ENCODE measurements at places on chromosomes 6 and 20.

GRCh38 chr6:87482366-87482765, 9.6 kb downstream of the SLC35A1 start:
- no peak for DNase-seq

- no peak for DNase-seq
Measured at GRCh38 chr6:25431306-25431974, 152.3 kb downstream of the CARMIL1 start.

DNA sequence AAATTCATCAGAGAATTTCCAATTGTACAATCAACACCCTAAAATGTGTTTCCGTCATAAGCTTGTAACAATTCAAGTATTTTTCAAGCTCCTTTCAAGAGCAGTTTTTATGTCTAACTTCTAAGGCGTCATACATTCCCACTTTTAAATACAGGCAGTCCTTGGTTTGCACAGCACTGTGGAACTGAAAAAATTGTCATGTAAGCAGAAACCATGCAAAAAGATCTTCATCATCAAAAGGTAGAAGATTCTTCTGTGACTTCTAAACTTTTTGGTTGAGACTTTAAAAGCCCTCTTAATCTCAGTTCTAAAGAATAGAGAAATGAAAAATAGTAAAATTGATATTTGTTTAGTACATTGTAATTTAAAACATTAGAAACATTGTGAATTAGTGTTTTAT, 315.6 kb downstream of the TPBG start:
- DNase-seq: no peak

DNA sequence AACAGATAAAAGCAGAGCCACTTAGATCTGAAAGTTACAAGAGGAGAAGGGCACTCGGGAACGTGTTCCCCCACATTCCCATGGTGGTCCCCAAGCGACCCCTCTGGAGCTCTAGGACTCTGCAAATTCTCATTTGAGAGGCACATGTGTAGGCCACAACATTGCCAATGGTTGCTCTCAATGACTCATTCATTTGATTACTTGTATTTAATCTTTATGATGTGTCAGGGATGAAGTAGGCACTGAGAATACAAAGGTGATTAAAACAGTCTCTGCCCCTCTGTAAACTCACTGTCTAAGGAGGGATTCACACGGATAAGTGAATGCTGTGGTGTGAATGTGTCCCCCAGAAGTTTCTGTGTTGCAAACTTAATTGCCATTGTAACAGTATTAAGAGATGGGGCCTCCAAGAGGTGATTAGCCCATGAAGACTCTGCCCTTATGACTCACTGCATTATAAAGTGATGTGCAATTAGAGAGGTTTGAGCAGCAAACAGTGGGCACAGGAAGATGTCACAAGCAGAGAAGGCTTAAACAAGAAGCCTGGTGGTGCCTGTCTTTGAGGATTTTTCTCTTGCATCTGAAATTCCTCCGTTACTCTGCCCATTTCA, 34.0 kb upstream of the TRAM2 start:
- DNase-seq: no peak

DNA sequence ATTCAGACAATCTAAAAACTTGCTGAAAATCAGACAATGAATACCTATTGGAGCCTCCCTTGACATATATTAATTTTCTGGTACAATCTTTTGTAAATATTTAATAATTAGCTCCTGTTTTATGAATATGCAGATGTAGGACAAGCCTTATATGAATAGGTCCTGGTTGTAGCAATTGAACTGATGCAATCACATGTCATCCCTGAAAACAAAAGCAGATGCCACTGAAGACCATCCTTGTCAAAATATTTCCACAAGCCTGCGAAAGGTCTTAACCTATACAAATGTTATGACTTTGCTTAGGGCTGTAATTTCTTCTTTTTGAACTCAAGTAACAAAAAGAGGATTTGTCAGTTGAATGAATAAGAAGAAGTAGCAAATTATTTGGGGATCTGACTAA, 722.1 kb downstream of the EYS start:
- DNase-seq: no peak

DNA sequence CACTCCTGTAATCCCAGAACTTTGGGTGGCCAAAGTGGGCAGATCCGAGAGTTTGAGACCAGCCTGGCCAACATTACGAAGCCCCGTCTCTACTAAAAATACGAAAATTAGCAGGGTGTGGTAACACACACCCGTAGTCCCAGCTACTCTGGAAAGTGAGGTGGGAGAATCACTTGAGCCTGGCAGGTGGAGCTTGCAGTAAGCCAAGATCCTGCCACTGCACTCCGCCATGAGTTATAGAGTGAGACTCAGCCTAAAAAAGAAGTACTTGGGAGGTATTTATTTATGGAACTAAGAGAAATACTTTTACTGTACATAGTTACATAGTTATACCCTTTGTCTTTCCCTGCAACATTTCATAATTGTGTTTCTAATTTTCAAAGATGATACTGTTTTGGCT, 67.8 kb downstream of the SMAP1 start:
- DNase-seq: no peak

DNA sequence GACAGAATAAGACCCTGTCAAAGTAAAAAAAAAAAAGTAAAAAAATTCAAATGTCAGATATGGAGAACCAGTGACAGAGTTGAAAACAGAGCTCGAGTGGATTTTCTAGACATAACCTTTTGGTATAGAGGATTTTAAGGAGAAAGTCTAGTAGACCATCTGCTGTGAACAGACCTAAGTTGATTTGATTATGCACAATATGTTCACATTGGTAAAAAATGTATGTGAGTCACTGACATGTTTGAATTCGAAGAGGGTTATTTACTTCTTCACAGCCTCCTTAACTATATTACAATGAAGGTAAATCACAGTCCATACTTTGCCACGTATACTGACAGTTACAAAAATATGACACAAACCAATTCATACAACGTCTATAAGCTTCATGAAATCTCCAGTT, 7.4 kb downstream of the TINAG start:
- no peak for DNase-seq

DNA sequence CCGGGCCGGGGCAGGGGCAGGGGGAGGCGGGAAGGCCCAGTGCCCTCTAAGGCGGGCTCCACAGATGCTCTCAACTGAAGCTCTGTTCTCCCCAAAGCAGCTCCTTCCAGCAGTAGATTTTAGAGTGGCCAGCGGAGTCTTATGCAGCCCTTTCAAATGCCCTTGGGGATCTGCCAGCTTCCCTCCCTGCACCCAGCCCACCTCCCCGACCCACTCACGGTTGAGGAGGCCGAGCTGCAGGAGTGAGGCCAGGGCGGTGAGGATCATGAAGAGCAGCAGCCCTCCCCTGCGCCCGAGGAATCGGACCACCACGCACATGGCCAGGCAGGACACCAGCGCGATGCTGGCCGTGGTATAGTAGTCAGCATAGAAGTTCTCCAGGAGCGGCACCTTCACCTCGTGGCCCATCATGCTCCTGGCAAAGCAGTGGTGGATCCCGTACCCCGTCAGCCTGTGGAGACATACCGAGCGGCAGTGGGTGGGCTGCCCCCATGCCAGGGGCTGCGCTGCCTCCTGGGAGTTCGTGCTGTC, 28.0 kb downstream of the PSMG4 start:
- peak; percentile 1 for DNase-seq

DNA sequence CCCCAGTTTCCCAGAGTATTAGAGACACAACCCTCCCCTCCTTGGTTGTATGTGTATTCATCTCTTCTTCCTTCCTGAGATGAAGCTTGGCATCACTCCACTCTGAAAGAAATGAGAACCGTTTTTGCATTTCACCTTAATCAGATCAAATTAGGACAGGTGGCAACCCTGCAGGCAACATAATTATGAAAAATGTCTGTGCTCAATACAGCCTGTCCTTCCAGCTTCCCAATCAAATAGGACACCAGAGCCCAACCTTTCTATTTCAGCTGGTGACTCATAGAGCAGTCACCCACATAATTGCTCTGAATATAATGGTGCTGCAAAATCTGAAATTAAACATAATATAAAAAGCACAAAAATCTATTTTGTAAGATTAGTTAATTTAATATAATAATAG, 310.2 kb upstream of the AGPAT4 start:
- DNase-seq: no peak

DNA sequence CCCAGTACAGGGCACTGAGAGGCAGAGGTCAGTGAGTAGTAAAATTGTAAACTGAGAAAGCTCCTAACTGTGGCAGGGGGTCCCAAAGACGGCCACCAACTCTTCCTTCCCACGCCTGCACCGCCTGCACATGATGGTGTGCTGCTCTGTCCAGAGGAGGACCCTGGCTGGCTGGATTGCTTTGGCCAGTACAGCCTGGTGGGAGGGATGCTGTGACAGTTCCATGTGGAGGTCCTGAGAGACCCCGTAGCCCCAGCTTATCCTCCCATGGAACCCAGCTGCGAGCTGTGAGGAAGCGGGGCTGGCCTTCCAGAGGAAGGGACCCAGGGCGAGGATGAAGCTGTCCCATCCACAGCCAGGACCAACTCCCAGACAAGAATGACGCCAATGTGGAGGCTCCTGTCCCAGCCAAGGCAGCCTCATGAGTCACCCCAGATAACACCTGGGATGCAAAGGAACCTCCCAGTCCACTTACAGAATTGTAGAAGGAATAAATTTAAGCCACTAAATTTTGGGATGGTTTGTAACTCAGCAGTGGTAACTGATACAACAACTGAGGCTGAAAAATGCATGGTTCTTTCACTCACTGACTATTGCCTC, 2.0 kb upstream of the ACSS1 start:
- DNase-seq: no peak

DNA sequence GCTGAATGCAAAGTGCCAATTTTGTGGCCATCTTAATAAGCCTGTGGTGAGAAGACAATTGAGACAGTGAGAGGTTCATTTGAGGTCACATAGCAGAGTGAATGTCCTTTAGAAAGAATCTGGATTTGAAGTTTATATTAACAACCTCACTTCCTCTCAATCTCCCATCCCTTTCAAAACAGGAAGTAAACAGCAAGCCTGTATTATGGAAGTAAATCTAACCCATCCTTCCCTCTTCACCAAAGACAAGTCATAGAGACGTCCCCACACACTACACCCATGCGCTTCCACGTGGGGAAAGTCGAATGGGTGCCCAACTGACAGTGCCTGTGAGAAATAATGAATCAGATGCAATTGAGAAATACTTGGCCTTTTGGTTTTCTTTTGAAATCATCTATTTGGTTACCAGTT, 28.8 kb upstream of the CCND3 start:
- no peak for DNase-seq

GRCh38 chr20:17158701-17159100, 68.1 kb upstream of the PCSK2 start:
- DNase-seq: no peak

DNA sequence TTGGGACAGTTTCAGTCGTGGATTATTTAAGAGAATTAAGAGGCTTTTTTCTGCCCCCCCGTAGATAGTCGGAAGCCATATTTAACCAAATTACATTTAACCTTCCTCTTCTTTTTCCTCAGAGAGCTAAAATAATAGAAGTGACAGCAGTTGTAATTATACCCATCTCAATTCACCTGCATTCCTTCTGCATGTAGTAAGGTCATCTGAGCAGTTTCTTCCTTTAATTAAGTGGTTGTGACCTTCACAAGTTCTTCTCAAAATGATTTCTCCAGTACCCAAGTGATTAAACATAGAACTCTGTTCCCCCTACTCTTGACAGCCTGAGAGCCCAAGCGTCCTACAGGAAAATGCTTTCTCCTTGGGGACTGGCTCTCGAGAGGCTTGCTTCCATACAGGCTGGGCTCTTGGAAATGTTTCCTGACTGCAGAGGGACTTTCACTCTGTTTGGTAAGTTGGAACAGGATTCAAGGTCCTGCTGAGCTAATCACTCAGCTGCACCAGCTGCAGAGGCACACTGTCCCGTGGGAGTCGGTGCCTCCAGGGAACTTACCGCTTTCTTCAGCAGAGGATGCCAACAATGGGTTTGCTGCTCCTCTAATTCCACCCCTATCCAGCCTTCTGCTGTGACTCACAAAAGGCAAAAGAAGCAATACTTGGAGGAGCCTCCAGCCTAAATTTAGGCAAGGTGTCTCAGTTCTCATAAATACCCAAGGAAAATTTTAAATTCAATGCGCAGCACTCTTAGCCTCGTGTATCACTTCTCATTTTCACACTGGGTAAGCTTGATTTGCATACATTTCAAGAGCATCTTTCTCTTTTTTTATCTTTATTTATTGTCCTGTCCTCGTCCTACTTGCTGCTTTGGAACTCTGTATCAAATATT, 414.9 kb downstream of the KIF16B start:
- no peak for DNase-seq

- no peak for DNase-seq
Measured at GRCh38 chr6:52595000-52595795, 18.3 kb upstream of the TRAM2 start.

GRCh38 chr6:166305562-166306117, 2.6 kb downstream of the PRR18 start:
- DNase-seq: no peak

- no peak for DNase-seq
Measured at GRCh38 chr6:43740321-43740960, 29.6 kb upstream of the VEGFA start.

DNA sequence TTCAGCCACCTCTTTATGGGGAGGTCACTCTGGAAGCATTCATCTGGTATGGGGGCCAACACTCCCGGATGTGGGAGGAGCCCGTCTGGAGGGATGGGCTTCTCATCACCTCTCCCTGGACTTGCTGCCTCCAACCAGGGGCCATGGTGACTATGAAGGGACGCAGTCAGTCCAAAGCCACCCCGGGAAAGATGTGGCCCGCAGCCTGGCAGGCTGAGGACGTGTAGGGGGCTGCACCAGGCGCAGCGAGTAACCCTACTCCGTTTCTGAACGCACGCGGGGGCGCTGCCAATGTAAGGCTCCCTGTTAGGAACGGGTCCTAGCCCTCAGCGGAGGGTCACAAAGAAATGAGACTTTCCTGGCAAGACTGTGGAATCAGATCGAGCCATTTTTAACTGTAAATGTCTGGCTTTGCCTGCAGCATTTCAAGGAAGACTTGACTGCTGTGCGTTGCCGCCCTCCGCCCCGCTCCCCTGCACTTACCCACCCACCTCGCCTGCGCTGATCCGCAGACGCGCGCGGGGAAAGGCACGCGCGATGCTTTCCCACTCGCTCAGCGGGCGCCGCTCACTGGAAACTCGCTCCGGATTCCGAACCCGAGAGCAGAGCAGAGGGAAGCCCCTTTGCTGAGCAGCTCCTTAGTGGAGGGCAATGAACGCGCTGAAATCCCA, 55.1 kb downstream of the IL20RA start:
- DNase-seq: no peak

DNA sequence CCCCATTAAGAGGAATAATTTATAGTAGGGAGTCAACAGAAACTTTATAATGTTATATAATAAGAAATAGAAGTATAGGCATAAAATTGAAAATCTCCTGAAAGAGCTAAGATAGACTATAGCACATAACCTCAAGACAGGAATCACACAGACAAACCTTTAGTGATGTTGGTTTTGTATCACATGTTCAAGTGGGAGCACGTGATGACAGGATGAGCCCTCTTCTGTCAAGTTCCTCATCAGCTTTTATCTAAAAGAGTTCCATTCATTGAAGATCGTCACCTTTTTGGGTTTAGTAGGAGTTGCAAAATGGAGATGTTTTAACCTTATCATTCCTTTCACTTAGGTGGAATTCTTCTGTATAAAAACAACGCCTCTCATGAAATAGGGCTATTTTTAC, 127.0 kb downstream of the MCHR2 start:
- DNase-seq: no peak

GRCh38 chr6:70413114-70413991, at the start of gene FAM135A:
TSS of gene FAM135A (plus strand) at chr6:70413508. CDS start at chr6:70428343, 14,835 bp downstream.
- peak; percentile 91 for DNase-seq

- no peak for DNase-seq
Measured at GRCh38 chr20:33838035-33838864, 27.1 kb downstream of the CHMP4B start.

All from CD8-positive, alpha-beta T cell (primary cell).